ENCODE measurements at places on chromosomes 5 and 9.

GRCh38 chr9:3436629-3437420, 89.0 kb downstream of the RFX3 start:
- peak; percentile 54 for DNase-seq

GRCh38 chr5:134345996-134346395, 21.0 kb downstream of the CDKL3 start:
- no peak for DNase-seq

GRCh38 chr9:120161776-120162175, 418.2 kb downstream of the CDK5RAP2 start:
- no peak for DNase-seq

- DNase-seq: peak; percentile 8
These were observed 139.1 kb downstream of the TMEM38B start for GRCh38 chr9:105833271-105833975.

- DNase-seq: no peak
These were observed 361.2 kb downstream of the NPR3 start for GRCh38 chr5:33072296-33072695.

DNA sequence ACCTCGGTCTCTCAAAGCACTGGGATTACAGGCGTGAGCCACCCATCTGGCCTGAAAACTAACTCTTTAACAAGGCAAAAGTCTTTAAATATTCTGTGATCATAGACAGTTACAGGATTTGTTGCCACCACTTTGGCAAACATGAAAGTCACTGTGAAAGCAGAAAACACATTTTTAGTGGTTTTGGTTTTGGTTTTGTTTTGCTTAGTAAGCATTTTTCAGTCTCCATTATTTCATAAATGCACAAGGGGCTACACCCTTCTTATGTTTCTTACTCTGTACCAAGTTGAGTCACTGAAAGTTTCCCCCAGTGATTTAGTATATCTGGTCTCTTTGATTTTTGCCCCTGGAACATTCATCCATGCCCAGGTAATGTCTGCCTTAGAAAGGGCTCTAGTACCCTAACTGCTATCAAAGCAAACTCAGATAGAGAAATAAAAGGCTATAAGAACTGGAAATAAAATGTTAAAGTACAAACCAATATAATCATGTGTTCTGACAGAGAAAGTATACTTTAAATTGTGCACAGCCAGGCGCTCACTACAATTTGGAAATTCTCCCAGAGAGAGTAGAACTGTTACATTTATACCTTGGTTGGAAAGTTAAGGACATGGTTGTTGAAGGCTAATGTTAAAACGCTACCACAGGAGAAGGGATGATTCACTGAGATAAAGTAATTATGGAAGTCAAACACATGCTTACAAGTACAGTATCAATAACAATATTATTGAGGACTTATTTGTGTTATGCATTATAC, 1022.5 kb upstream of the DMAC1 start:
- DNase-seq: peak; percentile 21

- DNase-seq: peak; percentile 48
These were observed 43.6 kb downstream of the CCDC192 start for GRCh38 chr5:127746756-127747155.

GRCh38 chr5:134662971-134663370, 14.4 kb downstream of the SEC24A start:
- no peak for DNase-seq

GRCh38 chr9:18703151-18703900, 229.4 kb downstream of the ADAMTSL1 start:
- no peak for DNase-seq

GRCh38 chr5:43636076-43636475, 33.1 kb downstream of the NNT start:
- DNase-seq: no peak

GRCh38 chr5:174204535-174205313, 159.2 kb downstream of the NSG2 start:
- no peak for DNase-seq

DNA sequence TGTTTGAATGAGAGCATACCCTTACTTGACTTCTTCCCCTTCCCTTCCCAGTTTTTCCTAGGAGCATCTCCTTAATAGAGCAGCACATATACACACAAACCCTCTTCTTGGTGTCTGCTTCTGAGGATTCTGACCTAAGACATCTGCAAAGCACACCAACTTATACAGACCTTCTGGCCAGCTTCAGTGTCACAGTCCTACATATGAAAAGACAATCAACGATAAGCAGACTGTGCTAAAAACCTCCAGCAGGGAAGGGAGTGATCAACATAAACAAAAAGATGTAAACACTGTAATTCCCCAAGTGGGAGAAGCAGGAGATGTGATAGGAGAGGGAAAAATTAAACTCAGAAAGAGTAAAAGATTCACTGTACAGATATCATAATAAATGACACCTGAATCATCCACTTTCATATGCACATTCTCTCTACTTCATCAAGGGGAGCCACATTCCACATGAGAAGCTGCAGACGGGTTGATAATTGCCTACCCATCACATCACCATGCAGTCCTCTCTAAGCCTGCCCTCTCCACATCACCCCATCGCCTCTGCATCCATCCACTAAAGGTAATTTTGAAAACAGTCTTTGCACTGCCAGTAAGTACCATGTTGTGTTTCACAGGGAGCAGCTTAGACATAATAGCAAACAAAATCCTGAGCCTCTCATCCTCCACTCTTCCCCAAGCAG, 13.0 kb downstream of the APBA1 start:
- no peak for DNase-seq

DNA sequence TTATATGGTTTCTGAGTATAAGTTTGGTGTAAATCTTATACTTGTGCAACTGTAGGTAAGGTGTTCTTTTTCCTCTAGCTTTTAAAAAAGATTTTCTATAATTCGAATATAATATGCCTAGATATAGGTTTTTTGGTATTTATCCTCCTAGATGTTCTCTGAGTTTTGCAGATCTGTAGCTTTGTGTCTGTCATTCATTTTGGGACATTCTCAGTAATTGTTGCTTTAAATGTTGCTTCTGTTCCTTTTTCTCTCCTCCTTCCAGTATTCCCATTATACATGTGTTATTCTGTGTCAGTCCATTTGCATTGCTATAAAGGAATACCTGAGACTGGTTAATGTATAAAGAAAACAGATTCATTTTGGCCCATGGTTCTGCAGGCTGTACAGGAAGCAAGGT, 33.7 kb downstream of the LURAP1L start:
- DNase-seq: no peak

- no peak for DNase-seq
These were observed 647.3 kb upstream of the GRAMD2B start for GRCh38 chr5:125775896-125776295.

DNA sequence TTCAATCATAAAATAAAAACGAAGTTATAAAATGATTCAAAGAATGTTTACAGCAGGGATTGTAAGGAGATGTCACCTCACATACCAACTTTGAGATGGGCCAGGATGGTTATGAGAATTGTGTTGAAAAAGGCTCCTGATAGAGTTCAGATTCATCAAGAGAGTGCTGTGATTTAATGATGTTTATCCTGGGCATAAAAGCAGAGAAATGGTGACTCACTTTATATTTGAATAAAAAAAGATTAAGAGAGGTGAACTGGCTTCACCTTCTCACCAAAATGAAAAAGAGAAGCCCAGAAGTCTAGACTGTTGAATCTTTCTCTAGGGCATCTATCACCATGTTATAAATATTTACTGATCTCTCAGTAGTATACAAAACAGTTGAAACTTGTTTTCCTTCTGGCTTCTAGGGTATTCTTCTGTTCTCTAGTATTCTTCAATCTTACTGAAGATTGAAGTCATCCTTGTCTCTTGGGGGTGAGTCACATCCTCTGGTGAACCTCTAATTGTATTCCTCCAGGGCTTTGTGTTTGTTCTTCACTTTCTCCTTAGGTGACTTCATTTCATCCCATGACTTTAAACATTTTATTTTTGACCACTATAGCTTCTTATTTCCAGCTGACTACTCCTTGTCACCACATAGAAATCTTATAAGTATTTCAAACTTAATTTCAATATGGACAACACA, 1237.3 kb upstream of the C9orf72 start:
- DNase-seq: peak; percentile 42

- DNase-seq: no peak
These were observed 276.9 kb downstream of the CDH9 start for GRCh38 chr5:26761446-26761845.

GRCh38 chr9:110106661-110107060, 101.3 kb downstream of the C9orf152 start:
- no peak for DNase-seq

DNA sequence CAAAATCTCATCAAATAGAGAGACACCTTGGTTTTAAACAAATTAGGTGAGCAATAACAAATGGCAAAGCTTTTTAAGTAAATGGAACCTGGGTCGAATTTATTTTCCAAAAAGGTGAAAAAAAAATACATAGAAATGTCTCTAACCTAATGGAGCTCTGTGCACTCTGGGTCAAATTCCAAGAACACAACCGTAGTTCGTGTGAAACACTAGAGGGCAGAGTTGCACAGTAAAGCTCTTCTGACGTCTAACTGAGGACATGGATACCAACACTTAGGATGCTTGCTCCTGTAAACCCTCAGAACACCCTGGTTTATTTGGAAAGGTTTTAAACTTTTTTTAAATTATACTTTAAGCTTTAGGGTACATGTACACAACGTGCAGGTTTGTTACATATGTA, 18.9 kb downstream of the MARCHF11 start:
- DNase-seq: peak; percentile 44

- peak; percentile 96 for DNase-seq
These were observed 65.9 kb downstream of the SHOC1 start for GRCh38 chr9:111728617-111729366.

- DNase-seq: no peak
These were observed 78.5 kb downstream of the RGS3 start for GRCh38 chr9:113542006-113542405.

- no peak for DNase-seq
These were observed 49.8 kb downstream of the PRRT1B start for GRCh38 chr9:131594906-131595665.

DNA sequence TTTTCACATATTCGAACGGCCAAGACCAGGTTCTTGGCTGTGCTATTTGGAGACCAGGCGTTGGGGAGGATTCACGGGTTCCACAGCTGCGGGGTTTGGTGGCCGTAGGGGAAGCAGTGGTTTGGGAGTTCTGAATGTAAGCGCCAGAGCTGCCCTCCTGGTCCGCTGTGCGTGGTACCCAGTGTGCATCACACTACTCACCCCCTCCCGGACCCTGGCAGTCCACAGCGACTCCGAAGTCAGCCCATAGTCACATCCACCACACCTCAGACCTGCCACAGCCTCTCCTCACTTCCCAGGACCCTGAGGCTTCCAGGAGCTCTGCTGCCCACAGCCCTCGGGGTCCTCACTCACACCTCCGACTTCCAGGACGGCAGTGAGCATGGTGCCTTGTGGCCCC, 26.8 kb downstream of the AMBP start:
- DNase-seq: no peak

DNA sequence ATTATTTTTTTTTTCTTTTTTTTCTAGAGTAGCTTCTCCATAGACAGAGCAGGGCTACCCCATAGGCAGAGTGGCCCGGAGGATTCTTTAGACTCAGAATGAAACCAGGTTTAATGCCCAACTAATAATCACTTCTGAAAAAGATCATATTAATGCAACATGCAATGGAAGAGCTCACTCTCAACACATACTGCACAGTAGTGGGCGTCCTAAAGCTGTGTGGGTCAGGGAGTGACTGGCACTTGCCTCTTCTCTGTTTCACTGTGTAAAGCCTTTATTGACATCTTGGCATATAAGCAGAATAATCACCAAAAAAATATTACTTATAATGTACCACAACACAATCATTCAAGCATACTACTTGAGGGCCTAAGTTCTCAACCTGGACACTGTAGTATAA, 11.1 kb downstream of the PWWP2A start:
- no peak for DNase-seq

DNA sequence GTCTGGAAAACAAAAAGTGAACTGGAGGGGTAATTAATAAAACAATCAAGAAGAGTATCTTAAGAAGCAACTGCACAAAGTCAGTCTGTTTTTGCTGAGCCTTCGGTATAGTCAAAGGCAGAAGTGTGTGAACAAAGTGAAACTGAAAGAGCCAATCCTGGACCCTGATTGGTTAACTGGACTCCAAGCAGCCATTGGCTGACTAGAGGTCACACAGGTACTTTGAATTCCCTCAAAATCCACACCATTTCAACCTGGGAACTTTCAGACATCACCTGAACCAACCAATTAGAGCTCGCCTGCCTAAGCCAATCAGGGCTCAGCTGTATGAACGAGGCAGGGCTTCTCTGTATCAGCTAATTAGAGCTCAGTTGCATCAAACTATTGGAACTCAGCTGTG, 286.7 kb downstream of the TLE4 start:
- no peak for DNase-seq

DNA sequence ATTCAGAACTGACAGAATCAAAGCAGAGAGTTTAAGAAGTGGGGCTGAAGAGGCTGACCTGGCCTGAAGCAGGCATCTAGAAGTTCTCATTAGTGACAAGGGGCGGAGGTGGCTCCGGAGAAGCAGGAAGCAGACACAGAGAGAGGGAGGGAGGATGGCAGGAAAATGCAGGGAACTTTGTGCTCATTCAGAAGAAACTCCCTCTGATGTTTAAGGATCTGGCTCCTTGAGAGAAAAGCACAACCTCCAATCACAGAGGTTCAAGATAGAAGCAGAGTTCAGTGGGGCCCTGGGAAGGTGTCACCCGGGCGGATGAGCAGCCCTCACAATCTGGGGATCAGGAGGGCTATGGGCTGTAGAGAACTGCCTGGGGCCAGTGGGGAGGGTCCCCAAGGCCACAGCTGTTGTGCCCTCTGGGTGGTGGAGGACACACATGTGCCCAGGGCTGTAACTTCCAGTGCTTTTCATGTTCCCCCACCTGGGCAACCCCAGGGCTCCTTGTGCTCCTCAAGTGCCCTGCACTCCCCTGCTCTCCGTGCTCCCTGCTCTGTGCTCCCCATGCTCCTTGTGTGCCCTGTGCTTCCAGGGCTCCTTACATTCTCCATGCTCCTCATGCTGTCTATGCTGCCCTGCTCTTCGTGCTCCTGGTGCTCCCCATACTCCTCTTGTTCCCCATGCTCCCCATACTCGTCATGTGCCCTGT, 51.4 kb downstream of the TRIP13 start:
- DNase-seq: no peak

DNA sequence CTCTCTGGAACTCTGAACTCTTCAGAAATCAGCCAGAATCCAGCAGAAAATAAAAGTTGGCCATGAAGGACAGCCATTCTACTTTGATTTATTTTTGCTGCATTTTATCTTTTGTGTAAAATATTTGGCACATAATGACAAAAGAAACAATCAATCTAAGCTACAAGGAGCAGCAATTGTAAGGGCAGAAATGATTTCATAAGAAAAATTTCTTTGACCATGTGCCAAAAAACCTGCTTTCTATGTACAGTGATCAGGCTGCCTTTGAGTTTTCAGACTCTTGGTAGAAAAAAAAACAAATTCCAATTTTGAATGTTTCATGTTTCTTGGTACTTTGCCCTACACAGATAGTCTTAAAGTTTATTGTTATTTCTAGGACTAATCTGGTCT, 69.8 kb upstream of the SLC1A3 start:
- no peak for DNase-seq

GRCh38 chr9:130872912-130873503, 23.6 kb downstream of the QRFP start:
- DNase-seq: no peak

- no peak for DNase-seq
These were observed 54.1 kb upstream of the FSD1L start for GRCh38 chr9:105393576-105394344.

All from fibroblast of skin of right biceps (primary cell).